ENCODE measurements at places on chromosomes 2 and 18.
A peak's percentile ranks its signal among the peaks of the same experiment; 100 is the strongest.

- no peak for DNase-seq
Measured at GRCh38 chr2:113284476-113284875, 5.8 kb upstream of the PAX8 start.

DNA sequence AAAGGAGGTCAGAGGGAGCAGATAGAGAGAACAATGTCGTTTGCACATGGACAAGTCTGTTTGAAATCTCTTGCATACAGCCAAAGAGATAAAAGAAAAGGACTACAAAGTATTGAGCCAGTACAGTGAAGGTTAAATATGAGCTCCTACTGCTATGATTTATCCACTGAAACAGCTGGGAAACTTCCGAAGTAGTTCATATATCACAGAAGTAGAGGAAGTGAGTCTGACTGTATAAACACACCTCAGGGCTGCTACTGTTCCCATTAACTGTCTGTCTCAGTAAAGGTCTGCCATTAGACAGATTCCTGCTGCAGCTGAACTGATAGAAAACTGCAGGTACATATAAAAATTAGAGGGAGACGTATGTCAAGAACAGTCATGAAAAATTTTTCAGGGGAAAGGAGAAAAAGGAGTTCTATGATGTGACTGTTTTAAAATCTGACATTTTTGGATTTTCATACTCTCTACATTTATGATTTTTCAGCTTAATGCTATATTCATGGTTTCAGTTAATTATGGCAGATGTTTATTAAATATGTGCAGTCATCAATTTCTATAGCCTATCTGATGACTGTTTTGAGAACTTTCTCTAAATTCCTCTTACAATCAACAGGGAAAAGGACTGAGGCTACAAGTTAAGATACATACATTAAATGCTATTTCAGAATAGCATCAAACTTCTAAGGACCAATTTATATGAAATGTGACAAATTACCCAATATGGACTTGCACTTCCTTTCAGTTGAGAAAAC is 364.7 kb downstream of the ERBB4 start:
- DNase-seq, result no peak

GRCh38 chr2:186105016-186105724 is 366.6 kb downstream of the FSIP2 start:
- no peak for DNase-seq

DNA sequence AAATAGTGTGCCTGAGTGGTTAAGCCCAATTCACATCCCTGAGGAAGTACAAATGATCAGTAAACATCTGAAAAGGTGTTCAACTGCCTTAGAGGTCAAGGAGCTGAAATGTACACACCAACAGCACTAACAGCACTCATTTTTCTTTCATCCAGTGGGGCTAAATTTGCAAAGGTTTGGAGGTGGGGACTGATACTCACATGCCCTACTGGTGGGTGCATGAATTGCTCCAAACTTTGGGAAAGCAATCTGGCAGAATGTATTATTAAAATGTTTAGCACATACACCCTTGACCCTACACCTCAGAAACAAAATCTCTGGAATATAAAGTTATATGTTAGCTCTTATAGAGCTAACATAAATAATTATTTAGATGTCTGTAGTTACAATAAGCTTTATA is 19.0 kb upstream of the FAM178B start:
- no peak for DNase-seq

- DNase-seq, result no peak
Measured at GRCh38 chr18:70380915-70381896, 92.4 kb downstream of the SOCS6 start.

DNA sequence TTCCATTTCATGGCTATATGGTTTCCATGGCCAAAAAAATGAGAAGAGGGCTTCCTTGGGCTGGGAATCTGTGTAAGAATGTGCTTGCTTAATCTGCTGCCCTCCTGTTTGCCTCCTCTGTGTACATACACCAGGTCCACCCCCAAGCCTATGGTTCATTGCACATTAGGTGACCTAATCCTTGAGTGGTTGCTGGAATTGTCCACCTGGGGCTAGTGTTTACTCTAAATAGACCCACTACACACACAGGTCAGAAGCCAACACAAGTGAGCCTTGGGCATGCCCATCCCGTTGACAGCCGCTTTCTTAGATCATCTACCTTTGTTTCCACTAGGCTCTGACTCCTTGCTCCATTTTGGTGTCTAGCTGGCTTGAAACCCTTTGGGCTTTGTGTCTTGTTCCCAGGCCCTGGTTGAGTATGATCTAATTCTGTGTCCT is 59.2 kb upstream of the ATL2 start:
- no peak for DNase-seq

DNA sequence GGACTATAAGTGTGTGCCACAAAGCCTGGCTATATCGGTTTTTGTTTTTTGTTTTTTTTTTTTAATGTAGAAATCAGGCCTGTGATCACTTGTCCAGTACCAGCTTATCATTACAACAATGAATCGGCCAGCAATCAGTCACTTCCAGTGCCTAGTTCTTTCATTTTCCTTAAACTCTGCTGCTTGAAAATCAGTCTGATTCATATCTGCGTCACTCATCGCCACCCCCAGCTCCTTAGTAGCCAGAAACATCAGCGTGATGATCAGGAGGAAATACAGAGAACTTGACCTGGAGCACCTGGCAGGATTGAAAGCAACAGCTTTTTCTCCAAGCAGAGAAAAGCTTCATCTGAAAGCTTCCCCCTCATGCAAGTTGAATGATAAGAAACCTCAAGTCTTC is 75.4 kb downstream of the SPTBN1 start:
- DNase-seq, result no peak

GRCh38 chr2:73059106-73059505 is 12.4 kb downstream of the SFXN5 start:
- DNase-seq, result no peak

GRCh38 chr2:108611021-108611420 is 76.8 kb downstream of the LIMS1 start:
- DNase-seq, result no peak

DNA sequence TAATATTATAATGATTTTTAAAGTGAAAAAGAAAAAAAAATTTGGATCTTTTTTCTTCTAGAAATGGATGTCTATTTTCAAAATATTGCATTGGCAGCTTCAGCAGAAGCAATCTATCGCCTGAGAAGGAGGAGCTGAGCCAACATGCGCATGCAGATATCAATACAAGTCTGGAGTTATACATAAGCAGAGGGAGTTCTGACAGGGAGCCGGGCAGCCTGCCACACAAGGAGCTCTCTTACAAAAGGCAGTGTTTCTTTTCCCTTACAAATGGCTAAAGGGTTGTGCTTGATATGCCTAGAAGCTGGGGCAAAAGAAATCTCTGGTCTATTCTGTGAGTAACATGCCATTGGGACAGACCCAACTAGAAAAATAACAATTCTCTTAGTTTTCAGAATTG is 291.9 kb upstream of the TRIB2 start:
- DNase-seq, result no peak

GRCh38 chr2:152419944-152420343 is 85.0 kb downstream of the FMNL2 start:
- DNase-seq, result no peak

DNA sequence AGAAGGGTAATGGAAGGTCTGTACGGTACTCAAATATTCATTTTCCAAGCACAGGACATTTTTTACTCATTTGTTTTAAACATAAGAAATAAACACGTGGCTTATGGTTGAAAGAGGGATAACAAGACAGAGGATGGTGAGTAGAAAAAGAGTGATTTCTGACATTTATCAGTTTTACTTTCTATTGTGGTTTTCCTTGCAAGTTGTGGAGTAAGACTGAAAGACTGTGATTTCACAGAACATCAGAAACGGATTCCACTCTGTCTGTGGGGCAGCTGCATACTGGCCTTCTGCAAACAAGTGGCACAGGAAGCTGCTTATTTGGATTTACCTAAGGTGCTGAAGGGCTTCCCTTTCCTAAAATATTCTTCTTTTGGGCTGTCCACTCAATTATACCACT is 122.2 kb upstream of the ITGB6 start:
- DNase-seq, result no peak

DNA sequence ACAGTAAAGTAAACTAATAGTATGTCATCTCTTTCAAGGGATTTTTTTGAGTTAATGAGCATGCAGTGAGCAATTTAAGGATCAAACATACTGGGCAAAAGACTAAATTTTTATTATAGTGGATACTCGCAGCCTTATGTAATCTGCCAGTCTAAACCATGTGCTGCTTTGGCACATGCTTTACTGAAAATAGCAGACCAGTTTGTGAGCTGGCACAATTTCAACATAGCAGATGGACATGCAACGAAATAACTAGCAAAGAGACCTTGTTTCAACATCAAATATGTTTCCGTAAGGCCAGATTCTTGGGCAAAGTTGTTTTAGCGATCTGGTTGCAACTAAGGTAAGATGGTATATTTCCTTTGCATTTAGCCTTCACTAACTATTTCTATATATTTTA is 807.3 kb downstream of the NR4A2 start:
- DNase-seq, result no peak

GRCh38 chr2:207469943-207470729 is 59.6 kb upstream of the CREB1 start:
- DNase-seq, result no peak

- no peak for DNase-seq
Measured at GRCh38 chr2:225558399-225559071, 159.0 kb downstream of the NYAP2 start.

- DNase-seq, result no peak
Measured at GRCh38 chr2:171595456-171595855, 73.2 kb downstream of the CYBRD1 start.

GRCh38 chr2:163670929-163671328 is 64.9 kb downstream of the FIGN start:
- DNase-seq, result no peak

GRCh38 chr2:232535761-232536530 is 3.5 kb upstream of the CHRNG start:
- DNase-seq, result no peak

- no peak for DNase-seq
Measured at GRCh38 chr2:44730593-44730992, 210.9 kb upstream of the SIX3 start.

DNA sequence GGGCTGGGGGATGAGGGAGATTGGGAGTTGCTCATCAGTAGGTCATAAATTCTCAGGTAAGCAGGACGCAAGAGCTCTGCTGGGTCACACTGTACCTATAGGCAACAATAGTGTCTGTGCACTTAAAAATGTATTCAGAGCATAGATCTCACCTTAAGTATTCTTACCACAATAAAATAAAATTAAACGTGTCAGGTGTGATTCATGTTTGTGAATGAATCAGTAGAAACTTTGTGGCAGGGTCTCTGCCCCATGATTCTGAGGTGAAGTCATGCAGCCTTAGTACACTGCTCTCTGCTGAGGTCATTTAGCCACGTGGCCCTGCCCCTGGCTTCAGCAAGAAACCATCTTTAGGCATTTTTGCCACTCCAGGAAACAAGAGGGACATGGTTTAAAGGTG is 253.8 kb downstream of the FBXO15 start:
- no peak for DNase-seq

- DNase-seq, result no peak
Measured at GRCh38 chr2:95043300-95044093, 18.0 kb downstream of the MAL start.

GRCh38 chr2:110173523-110173922 is 31.3 kb downstream of the NPHP1 start:
- DNase-seq, result no peak

DNA sequence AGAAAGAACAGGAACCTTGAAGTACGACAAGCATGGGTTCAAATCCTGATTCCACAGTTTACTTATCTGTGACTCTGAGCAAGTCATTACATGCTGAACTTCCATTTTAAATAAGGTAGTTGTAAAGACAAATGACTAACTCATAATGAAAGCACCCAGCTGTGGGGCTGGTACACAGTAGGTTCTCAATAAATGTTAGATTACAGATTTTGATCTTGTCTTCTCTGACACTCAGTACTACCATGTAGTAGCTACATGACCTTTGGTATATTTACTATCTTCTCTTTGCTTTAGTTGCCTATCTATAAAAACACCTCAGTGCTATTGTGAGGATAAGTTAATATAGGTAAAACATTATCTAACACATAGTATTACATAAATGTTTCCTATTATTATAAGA is 3.2 kb downstream of the TRAK2 start:
- no peak for DNase-seq

- no peak for DNase-seq
Measured at GRCh38 chr18:58190842-58191530, 147.0 kb downstream of the NEDD4L start.

GRCh38 chr2:8662239-8662879 is 19.5 kb upstream of the ID2 start:
- no peak for DNase-seq

- DNase-seq, result no peak
Measured at GRCh38 chr2:50480507-50480906, 551.4 kb downstream of the NRXN1 start.

GRCh38 chr2:180761224-180761623 is 219.2 kb upstream of the UBE2E3 start:
- peak; percentile 46 for DNase-seq

DNA sequence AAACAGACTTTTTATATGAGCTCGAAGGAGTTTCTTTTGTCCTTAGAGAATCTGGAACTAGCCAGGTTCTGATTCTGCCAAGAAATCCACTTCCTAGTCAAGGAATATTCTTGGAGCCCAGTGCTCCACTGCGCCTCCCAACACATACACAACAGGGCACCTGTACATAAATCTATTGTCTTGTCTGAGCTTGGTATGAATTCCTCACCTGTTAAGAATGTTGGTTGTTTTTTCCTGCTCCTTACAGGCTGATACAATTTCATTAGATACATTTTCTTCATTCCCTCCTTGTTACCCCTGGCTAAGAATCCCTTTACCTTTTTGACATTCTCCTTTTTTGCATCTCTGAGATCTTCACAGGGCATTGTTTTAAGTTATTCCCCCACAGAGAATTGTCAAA is 56.0 kb upstream of the FZD7 start:
- DNase-seq, result no peak

DNA sequence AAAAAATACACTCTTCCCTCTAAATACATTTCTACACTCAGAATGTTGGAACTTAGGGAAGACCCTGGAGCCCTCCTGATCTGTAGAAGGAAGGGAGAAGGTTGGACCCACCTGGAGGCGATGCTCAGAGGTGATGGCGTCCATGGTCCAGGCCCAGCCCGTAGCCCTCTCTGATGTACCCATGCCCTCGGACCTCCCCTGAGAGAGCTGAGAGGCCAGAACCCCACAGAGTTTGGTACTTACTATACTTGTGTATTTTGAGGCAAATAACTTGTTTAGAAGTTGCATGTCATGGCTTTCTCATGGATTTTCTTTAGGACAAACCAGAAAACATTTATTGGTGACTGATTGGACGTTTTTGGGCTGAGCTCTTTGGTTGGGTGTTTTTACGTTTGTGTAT is 10.5 kb downstream of the CTDP1 start:
- no peak for DNase-seq

- DNase-seq, result no peak
Measured at GRCh38 chr2:121210691-121211090, 74.3 kb downstream of the TFCP2L1 start.

- no peak for DNase-seq
Measured at GRCh38 chr18:36624451-36625167, 204.2 kb downstream of the TPGS2 start.

Measured in smooth muscle cell of the brain vasculature (primary cell).